ENCODE measurements at places on chromosomes 6 and 20.

DNA sequence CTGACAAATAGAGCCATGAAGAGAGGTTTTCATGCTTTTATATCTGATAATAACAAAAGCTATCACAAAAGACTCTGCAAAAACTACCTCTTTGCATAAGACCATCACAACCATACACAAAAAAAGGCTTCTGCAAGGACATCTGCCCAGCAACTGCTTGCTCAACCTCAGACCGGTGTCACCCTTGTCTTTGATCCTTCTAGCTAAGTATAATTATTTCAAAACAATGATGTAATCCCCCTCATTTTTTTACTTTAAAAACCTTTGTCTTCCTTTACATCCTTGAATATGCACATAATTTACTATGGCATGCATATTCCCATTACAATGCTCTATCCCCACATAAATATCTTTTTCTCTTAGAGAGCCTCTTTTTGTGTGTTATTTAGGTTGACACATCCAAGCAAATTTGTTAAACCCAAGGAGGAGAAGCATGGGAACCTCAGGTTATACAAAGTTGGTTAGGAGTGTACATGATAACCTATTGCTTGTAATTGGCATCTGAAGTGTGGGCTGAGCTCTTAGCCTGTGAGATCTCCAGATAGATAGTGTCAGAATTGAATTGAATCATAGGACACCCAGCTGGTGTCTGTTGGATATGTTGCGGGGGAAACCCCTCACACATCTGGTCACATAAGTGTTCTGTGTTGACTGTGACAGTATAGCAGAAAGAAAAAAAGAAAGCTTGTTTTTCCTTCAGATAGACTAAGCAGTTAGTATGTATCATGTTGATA lies 20.7 kb upstream of the CGA start:
- no peaks in the 10 kb centered on the region for H3K27me3 ChIP-seq
- H3K4me3 ChIP-seq, result no peak overlapping the region
- no peaks in the 10 kb centered on the region for H3K4me1 ChIP-seq
- no peak overlapping the region for H3K27ac ChIP-seq
- no peaks in the 10 kb centered on the region for H3K36me3 ChIP-seq

GRCh38 chr6:3438190-3439167 lies 18.4 kb downstream of the SLC22A23 start:
- H3K36me3 ChIP-seq, result no peaks in the 10 kb centered on the region
- H3K27ac ChIP-seq, result no peak overlapping the region
- H3K4me3 ChIP-seq, result no peak overlapping the region

GRCh38 chr6:109987196-109987595 lies 9.1 kb downstream of the GPR6 start:
- no peaks in the 10 kb centered on the region for H3K4me1 ChIP-seq
- H3K27me3 ChIP-seq, result no peaks in the 10 kb centered on the region
- no peaks in the 10 kb centered on the region for H3K36me3 ChIP-seq
- no peak overlapping the region for H3K27ac ChIP-seq
- DNase-seq, result no peak

- no peak overlapping the region for H3K27ac ChIP-seq
- no peak for DNase-seq
- H3K36me3 ChIP-seq, result no peaks in the 10 kb centered on the region
- H3K27me3 ChIP-seq, result no peaks in the 10 kb centered on the region
- no peaks in the 10 kb centered on the region for H3K4me1 ChIP-seq
Observed at GRCh38 chr6:86775893-86776292, 161.4 kb upstream of the HTR1E start.

DNA sequence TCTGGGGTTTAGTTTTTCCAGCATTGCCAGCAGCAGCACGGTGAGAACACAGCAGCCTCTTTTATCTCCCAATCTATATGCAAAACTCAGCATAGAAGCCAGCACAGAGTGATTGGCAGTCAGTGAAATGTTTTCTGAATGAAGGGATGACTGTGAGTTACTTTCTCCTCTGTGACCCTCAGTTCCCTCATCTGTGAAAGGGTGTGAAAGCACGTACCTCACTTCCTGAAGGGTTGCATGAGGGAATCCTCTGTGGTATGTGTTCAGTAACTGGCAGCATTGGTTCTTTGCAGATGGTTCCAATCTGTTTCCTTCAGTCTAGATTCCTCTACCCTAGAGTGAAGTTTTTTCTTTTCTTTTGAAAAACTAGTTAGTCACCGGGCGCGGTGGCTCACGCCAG lies 40.0 kb downstream of the EFCAB8 start:
- H3K4me1 ChIP-seq, result no peaks in the 10 kb centered on the region
- H3K27me3 ChIP-seq, result no peaks in the 10 kb centered on the region
- DNase-seq, result peak; percentile 16
- no peaks in the 10 kb centered on the region for H3K36me3 ChIP-seq
- no peak overlapping the region for H3K27ac ChIP-seq

DNA sequence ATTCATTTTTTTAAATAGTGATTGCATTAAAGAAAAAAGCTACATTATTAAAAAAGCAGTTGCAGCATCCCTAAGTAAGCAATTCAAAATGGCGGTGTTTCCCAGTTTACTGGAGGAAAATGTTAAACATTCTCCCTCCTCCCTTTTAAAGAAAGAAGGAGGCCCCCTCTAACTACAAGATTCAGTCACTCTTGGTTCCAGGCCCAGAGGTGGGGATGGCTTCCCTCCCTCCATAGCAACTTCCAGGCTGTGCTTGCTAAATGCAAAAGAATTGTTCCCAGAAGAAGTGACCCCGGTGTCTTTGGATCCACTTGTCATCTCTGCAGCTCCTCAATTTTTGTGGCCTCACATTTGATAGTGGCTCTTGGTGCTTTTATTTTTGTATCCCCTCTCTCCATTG lies 165.9 kb downstream of the SOBP start:
- no peak overlapping the region for H3K27ac ChIP-seq
- no peaks in the 10 kb centered on the region for H3K4me1 ChIP-seq
- no peaks in the 10 kb centered on the region for H3K27me3 ChIP-seq
- no peaks in the 10 kb centered on the region for H3K36me3 ChIP-seq
- no peak overlapping the region for H3K4me3 ChIP-seq

GRCh38 chr6:5066456-5067093 lies 18.6 kb upstream of the PPP1R3G start:
- H3K4me1 ChIP-seq, result no peaks in the 10 kb centered on the region
- H3K27me3 ChIP-seq, result no peaks in the 10 kb centered on the region
- H3K36me3 ChIP-seq, result no peaks in the 10 kb centered on the region

GRCh38 chr6:56073761-56074160 lies 173.6 kb downstream of the COL21A1 start:
- H3K36me3 ChIP-seq, result no peaks in the 10 kb centered on the region
- H3K4me3 ChIP-seq, result no peak overlapping the region
- no peak for DNase-seq
- no peaks in the 10 kb centered on the region for H3K27me3 ChIP-seq
- H3K27ac ChIP-seq, result no peak overlapping the region

- no peaks in the 10 kb centered on the region for H3K27me3 ChIP-seq
- no peaks in the 10 kb centered on the region for H3K36me3 ChIP-seq
- H3K4me3 ChIP-seq, result no peak overlapping the region
Observed at GRCh38 chr6:124888581-124889371, 73.5 kb upstream of the RNF217 start.

GRCh38 chr6:71523548-71523947 lies 234.9 kb downstream of the OGFRL1 start:
- no peaks in the 10 kb centered on the region for H3K36me3 ChIP-seq
- no peak for DNase-seq
- H3K27ac ChIP-seq, result no peak overlapping the region
- no peaks in the 10 kb centered on the region for H3K4me1 ChIP-seq
- H3K27me3 ChIP-seq, result no peaks in the 10 kb centered on the region

GRCh38 chr20:16446246-16446645 lies 127.0 kb downstream of the KIF16B start:
- no peak overlapping the region for H3K27ac ChIP-seq
- no peak overlapping the region for H3K4me3 ChIP-seq
- no peak for DNase-seq
